Stimulated activated CD8-positive, alpha-beta memory T cell treated with anti-CD3 and anti-CD28 coated beads, Interleukin-4, amount 100 ng/mL, for 1 hour (primary cell): ENCODE measurements at places on chromosomes 7 and 10.

DNA sequence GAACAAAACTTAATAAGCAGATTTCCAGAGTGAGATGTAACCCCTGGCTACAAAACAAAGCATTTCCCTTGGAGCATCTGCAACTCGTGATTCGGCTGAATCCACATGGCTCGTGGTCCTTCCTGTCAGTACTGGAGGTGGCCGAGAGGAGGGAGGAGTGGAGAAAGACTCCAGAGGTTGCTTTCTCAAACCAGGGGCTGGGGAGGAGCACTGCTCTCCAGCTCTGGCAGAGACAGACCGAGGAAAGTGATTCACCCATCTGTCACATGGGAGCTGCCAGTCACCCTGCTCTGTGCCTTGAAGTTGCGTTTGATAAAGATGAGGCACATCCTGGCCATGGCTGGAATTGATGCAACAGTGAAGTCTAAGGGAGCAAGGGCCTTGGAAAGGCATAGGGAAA is 72.7 kb downstream of the COL13A1 start:
- DNase-seq, result no peak

DNA sequence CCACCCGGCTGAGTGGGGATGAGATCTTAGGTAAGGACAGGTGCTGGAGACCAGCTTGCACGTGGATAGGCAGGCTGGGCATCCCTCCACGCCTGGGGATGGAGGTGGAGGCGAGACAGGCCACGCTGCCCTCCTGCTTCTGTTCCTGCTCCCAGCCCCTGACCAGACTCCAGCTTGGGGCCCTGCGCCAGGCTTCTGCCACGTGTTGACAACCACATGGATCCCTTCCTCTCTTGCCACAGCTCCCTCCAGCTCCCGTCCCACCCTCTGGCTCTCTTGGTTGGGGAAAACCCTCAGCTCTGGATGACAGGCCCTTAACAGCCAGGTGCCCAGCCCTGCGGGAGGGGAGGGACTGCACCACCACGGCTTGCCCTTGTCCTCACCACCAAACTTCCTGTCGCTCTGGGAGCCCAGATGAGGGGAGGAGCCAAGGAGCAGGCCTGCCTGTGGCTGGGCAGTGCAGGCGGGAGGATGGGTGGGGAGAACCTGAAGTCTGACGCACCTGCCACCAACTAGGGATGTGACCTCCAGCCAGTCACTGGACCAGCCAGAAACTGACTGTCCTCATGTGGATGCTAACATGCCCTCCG is 36.0 kb downstream of the KCNH2 start:
- peak; percentile 9 for DNase-seq

- DNase-seq, result no peak
Observed at GRCh38 chr7:157300369-157300825, 36.4 kb upstream of the DNAJB6 start.

DNA sequence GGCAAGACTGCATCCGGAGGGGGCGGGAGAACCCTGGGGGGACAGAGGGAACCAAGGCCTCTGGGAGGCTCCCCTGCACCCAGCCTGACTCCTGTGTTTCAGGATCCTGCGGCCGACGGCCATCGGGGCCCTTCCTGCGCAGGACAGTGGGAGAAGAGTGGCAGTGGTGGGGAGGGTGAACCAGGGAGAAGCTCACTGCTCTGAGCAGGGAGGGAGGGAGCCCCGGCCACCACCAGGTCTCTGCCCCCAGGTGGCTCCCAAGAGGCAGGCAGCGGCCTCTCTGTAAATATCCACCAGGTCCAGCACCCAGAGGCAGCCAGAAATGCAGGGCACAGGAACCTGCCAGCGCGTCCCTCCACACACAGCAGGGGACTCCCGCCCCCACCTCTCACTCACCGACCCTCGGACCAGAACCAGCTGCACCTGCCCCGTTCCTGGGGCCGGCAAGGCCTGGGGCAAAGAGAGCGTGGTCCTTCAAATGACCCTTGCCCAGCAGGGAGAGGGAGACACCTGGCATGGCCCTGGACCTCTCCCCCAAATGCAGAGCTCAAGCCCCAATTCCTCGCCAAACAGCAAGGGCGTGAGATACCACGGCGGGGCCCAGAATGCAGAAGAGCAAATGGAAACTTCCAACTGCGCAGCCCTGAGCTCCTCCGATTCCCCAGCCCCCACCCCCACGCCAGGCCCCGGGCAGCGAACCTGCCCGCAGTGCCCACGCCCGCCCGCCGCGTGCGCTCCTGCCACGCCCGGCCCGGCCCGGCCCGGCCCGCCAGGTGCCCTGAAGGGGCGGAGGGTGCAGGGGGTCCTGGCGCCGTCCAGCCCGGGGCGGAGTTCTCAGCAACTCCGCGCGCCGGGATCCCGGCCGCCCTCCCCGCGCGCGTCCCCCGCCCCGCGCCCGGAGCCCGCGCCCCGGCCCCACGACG is 805 bp downstream of the RASGEF1A start:
- peak; percentile 21 for DNase-seq

DNA sequence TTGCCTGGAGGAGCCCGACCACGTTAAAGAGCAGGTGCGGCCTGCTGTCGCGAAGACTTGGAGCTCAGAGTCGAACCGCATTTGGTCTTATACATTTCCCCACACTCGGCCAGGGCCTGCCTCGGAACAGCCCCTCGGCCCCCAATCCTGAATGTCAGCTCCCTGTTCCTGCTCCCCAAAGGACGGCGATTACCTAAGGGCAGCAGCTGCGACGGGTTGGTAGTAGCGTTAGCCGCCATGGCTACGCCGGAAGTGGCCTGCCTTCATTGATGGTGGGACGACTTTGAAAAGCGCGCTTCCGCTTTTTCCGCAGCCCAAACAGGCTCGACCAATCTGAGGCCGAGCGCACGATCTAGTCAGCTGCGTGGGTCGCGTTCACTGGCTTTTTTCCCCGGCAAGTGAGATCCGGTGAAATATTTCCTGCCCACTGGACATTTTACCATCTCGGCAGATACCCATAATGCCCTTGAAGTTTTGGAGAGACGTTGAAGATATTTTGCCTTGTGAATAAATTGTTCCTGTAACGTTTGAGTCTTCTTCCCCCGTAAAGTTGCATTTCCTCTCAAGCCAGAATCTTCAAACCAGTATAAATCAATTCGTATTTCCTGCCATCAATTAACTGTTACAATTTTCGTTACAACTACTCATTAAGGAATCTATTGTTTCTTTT is at the start of gene LSM5:
LSM5 (minus strand) TSS at position 254 of the 670 bp plus-strand sequence; CDS start at position 239, 15 bp downstream.
- peak; percentile 72 for DNase-seq

DNA sequence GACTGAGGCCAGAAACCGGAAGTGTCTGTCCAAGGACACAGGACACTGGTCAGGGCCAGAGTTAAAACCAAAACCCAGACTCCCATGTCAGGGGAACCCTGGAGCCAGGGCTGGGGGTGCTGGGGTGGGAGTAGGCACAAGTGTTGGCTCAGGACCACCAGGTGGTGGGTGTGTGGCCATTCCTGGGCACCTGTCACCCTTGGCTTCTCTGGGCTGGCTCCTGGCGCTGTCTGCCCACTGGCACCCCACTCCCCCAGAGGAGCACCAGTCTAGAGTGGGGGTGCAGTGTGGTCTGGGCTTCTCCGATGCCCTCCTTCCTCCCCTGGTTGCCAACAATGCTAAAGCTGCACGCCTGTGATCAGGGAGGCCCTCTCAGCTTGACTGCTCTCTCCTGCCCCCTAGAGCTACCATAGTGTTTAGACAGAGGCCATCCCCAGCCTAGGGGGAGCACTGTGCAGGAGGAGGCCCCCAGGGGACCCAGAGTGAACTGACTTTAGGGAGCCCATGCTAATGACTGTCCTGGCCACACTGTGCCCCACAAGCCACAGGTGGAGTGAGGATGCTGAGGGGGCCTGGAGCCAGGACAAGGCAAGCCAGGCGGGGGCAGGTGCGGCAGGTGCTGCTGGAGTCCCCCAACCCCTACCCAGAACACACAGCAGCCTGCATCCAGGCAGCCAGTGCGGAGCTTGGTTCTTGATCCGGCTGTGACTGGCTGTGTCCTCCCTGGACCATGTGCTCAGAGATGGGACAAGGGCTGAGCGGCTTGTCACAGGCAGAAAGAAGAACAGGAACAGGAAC is 11.0 kb downstream of the RASGEF1A start:
- no peak for DNase-seq

DNA sequence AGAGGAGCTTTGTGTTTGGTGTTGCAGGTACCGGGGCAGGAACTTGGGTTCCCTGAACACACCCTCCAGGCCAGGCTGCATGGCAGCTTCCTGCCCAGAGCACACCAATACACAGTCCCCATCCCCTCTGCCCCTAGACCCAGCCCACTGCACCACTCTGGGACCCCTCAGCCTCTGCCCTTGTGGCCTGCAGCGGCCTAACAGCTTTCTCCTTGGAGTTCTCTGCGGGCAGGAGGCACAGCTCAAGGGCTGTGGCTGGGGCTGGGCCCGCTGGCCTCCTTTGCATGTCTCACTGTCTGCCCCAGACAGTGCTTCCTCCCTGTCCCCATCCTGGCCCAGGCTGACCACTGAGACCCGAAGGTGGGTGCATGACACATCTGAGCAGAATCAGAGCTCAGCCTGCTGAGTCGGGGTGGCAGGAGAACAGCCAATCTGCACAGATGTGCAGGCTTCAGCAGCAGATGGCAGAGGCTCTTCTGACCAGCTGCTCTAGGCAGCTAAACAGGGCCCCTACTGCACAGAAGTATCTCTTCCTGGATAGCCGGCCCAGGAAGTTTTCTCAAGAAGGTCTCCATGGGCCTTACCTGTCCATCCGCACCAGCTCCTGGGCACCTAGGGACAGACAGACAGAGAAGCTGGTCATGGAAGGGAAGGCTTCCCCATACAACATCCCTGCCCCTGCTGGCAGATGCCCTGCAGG is 20.8 kb downstream of the VSIR start:
- DNase-seq, result no peak

- DNase-seq, result no peak
Observed at GRCh38 chr10:9834434-9834833, 1183.2 kb upstream of the CELF2 start.

- DNase-seq, result no peak
Observed at GRCh38 chr7:133434246-133434865, 181.5 kb downstream of the EXOC4 start.

- no peak for DNase-seq
Observed at GRCh38 chr7:120229084-120229483, 43.9 kb upstream of the KCND2 start.

DNA sequence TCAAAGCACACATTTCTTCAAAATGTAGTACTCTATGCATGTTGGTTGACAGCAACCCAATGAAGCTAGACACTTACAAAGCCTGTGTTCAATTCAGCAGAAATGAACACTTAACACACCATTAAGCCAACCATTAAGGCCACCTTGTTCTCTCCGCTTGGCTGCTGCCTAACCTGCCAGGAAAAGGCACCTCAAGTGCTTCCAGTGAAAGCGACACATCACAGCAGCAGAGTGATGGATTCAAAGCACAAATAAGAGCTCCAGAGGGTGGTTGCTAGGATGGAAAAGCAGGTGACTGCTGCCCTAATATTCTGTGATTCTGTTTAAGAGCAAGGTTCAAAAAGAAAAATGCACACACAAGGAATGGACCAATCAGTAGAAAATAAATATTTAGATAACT is 81.5 kb upstream of the GNAI1 start:
- no peak for DNase-seq

- no peak for DNase-seq
Observed at GRCh38 chr10:22992075-22992474, 64.2 kb downstream of the ARMC3 start.

DNA sequence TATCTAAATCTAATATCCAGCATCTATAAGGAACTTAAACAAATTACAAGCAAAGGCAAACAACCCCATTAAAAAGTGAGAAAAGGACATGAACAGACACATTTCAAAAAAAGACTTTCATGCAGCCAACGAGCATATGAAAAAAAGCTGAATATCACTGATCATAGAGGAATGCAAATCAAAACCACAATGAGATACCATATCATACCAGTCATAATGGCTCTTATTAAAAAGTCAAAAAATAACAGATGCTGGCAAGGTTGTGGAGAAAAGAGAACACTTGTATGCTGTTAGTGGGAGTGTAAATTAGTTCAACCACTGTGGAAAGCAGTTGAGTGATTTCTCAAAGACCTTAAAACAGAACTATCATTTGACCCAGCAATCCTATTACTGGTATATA is 334.4 kb upstream of the CACNA2D1 start:
- DNase-seq, result no peak

GRCh38 chr10:70498970-70499835 is 20.6 kb downstream of the PALD1 start:
- no peak for DNase-seq

- no peak for DNase-seq
Observed at GRCh38 chr10:77922566-77923179, 3.9 kb downstream of the DLG5 start.

GRCh38 chr10:100710151-100710871 is 35.1 kb upstream of the PAX2 start:
- DNase-seq, result no peak

DNA sequence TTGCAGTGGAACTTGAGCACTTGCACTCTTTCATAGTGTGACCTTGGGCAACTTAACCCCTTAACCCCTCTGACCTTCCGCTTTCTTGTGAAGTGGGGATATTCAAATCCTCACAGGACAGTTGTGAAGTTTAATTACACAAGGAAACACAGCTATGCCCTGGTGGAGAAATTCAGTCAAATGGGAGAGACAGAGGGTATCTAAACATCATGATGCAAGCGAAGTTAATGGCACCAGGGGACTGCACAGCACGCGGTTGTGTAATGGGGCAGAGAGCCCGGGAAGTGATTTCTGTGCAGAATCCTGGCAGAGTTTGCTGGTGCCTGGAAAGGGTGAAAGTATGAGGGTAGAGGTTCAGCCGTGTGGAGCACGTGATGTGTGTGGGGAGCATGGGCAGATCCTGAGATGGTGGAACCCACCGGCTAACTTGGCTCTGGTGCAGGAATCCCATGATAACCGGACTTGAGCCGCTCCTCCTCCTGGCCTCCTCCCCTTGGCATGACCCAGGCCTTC is 51.7 kb downstream of the SNX10 start:
- DNase-seq, result no peak

DNA sequence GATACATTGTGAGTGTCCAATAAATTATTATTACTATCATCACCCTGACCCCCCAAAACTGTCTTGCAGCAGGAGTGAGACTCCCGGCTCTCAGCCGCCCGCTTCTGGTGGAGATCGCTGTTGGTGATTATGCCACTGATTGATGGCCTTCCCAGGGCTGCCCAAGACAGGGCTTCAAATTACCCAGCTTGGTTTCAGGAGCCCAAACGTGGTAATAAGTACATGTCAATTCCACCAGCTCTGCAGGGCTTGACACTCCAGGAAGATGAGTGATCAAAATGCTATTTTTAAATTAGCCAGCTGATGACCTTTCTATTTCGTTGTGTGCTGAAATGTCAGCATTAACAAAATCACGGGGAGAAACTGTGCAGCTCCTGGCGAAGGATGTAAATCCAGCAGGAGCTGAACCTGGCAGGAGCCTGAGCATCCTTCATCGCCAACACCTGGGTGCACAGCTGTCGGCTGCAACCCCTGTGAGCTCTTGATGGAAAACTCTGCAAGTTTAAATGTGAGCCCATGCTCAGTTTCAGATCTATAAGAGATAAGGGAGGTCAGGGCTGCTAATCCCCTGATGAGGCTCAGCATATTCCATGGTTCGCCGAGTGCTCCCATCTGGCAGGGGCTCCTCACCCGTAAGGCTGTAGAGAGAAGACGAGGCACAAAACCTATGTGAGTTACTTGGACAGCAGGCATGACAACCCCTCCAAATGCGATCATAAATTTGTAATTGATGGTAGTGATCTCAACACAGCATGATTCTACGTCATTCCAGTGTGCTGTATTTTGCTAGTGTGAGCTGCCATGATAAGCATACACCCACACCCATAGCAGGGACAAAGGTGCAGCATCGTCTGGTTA is 446.3 kb downstream of the TCERG1L start:
- no peak for DNase-seq

- no peak for DNase-seq
Observed at GRCh38 chr7:8291397-8292141, 29.6 kb upstream of the ICA1 start.
